ENCODE measurements at places on chromosomes 3 and 15. TPM values are rescaled to one million over a fixed set of nuclear protein-coding genes. Genes with fewer than 3 reads are reported as not detected.

DNA sequence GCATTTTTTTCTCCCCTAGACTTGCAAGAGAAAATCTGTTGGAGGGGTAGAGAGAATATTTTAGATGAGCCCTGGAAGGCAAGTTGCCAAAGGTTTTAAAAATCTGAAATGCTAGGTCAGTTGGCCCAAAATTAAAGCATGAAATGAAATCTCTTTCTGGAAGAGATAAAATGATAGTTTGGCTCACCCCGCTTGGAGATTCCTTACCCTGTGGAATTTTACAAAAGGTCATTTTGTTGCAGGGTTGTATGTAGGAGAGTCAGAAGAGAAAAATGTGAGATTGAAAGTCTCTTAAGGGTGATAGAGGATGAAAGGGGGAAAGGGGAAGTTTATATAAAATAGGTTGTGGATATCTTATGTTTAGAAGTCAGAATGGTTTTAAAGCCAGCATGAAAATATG is 277.8 kb downstream of the CD47 start:
- H3K4me3 ChIP-seq = no peak overlapping the region
- peaks cover 3% of the 10 kb centered on the region for H3K36me3 ChIP-seq
- no peak overlapping the region for H3K27ac ChIP-seq
- peaks cover 8% of the 10 kb centered on the region for H3K27me3 ChIP-seq
- H3K4me1 ChIP-seq = peaks cover 12% of the 10 kb centered on the region
- no peak for DNase-seq

Gene PRRT3
- total RNA-seq = 7.9 TPM

DNA sequence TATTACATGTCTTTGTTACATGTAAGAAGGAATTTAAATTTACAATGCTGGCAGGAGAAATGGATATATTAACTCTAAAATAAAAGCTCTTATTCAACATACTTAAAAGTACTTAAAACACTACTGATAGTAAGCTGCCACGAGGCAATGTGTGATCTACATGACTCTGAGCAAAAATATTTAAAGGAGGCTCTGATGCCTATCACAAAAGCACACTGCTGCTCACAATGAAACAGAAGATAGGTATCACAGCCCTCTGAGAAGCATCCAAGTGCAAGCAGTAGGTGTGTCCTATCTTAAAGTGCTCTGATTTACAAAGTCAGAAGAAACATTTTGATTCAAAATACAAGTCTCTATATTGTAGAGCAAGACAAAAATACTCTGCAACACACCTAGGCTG is 371.2 kb upstream of the WNT5A start:
- H3K36me3 ChIP-seq = no peaks in the 10 kb centered on the region
- no peaks in the 10 kb centered on the region for H3K4me1 ChIP-seq
- H3K4me3 ChIP-seq = no peak overlapping the region
- no peak for DNase-seq
- no peak overlapping the region for H3K27ac ChIP-seq

- no peaks in the 10 kb centered on the region for H3K4me1 ChIP-seq
- H3K36me3 ChIP-seq = no peaks in the 10 kb centered on the region
- H3K27me3 ChIP-seq = no peaks in the 10 kb centered on the region
- no peak overlapping the region for H3K4me3 ChIP-seq
- no peak for DNase-seq
These were observed 168.6 kb downstream of the GRM7 start for GRCh38 chr3:7029562-7029961.

DNA sequence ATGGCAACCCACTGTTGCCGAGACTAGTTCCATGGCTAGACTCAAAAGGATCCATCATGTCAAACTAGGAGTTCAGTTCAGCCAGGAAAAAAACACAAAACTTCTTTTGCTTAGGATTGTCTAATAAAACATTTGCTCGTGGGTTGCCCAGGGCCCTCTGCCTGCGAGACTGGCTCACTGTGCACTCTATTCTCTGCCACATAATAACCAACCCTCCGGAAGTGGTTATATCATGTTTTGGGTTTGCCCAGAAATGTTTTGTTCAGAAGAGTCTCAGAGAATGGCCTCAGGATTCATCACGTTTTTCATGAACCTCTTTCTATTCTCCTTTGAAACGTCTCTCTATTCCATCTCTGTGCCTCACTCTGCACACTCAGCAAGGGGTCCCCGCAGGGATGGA is 216.1 kb downstream of the SV2B start:
- no peaks in the 10 kb centered on the region for H3K36me3 ChIP-seq
- H3K4me1 ChIP-seq = peaks cover 33% of the 10 kb centered on the region
- DNase-seq = no peak
- no peaks in the 10 kb centered on the region for H3K27me3 ChIP-seq

DNA sequence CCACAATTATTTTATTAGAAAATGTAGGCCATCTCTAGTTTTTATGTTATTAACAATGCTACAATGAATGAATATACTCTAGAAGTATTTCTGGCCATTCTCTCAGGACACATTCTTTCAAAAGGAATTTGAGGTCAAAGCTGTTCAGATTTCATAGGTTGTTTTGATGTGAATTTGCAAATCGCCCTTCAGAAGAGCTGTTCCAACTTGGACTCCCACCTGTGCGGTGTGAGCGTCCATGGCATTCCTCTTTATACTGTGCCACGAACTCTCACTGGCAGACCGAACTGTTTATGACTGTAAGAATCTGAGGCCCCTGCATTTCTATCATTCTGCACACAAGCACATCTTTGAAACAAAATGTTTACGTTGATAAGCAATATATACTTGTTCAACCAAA is 18.6 kb upstream of the SLC24A5 start:
- DNase-seq = no peak
- no peaks in the 10 kb centered on the region for H3K36me3 ChIP-seq
- H3K4me3 ChIP-seq = no peak overlapping the region
- H3K4me1 ChIP-seq = no peaks in the 10 kb centered on the region

DNA sequence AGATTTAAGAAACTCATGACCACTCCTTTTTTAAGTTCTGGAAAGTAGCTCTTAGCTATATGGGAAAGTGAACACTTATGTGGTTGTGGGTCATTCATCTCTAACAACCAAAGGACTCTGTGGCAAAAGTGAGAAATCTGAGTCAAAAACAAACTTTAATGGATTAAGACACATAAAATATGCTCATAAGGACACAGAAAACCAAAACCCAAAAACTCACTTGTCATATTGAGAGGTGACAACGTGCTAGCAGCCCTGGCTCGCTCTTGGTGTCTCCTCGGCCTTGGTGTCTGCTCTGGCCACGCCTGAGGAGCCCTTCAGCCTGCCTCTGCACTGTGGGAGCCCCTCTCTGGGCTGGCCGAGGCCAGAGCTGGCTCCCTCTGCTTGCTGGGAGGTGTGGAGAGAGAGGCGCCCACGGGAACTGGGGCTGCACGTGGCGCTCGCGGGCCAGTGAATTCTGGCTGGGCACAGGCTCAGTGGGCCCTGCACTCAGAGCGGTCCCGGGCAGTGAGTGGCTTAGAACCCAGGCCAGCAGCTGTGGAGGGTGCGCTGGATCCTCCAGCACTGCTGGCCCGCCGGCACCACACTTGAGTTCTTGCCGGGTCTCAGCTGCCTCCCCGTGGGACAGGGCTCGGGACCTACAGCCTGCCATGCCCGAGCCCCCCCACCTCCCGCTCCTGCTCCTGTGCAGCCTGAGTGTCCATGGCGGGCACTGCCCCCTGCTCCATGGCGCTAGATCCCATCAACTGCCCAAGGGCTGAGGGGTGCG is 30.3 kb upstream of the SKIL start:
- no peaks in the 10 kb centered on the region for H3K36me3 ChIP-seq
- peak overlapping the region; percentile 44 for H3K27ac ChIP-seq
- peak; percentile 8 for DNase-seq
- no peaks in the 10 kb centered on the region for H3K4me1 ChIP-seq

DNA sequence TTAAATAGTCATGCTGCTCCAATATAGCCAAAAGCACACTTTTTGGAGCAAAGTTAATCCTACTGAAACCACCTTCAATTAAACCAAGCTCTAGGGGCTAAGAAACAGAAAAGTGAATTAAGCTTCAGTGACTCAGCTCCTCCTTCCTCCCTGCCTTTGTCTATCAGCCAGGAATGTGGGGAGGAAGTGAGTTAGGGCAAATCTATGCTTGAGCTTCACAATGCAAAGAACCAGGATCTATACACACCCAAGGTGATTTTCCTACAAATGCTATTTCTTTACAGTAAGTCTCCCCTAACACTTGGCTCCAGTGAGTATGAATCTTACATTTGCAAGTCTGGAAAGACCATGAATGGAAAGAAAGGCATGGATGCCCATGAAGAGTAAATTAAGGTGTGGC is 212.1 kb downstream of the P3H2 start:
- peak overlapping the region; percentile 72 for H3K27ac ChIP-seq
- no peak for DNase-seq
- H3K4me3 ChIP-seq = no peak overlapping the region

DNA sequence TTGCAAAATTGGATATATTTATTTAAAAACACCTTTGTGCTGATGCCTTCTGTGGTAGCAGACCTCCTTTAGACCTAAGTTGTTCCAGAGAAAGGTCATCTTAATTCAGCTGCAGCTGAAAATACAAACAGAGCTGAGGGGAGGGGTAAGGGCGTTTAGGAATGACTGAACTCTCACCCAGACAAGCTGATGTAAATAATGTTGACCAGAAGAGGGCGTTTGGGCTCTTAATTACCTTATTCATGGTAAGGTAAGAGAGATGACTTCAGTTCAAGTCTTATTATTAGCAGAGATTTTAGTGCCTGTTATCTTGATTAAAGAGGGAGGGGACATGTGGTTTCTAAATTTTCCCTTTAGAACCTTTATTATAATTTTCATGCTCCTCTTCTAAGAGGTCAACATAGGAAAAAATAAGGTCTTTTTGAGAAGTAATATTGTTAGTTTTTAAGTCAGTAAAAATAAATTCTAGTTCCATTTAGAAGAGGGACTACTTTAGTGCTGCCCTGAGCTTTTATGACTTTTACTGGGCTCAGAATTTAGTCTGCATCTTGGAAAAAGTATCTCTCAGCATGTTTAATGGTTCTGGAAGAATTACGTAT is 46.3 kb downstream of the GPR171 start:
- H3K4me1 ChIP-seq = no peaks in the 10 kb centered on the region
- DNase-seq = peak; percentile 48
- H3K27ac ChIP-seq = no peak overlapping the region
- no peak overlapping the region for H3K4me3 ChIP-seq

Gene GABRB3
- total RNA-seq = 0.07 TPM

GRCh38 chr15:39365873-39366272 is 215.0 kb upstream of the THBS1 start:
- H3K4me3 ChIP-seq = no peak overlapping the region
- H3K36me3 ChIP-seq = peaks cover 5% of the 10 kb centered on the region
- no peak overlapping the region for H3K27ac ChIP-seq
- DNase-seq = no peak

GRCh38 chr3:189041482-189042090 is 130.2 kb upstream of the TPRG1 start:
- DNase-seq = peak; percentile 81
- H3K4me1 ChIP-seq = peaks cover 46% of the 10 kb centered on the region
- H3K27me3 ChIP-seq = no peaks in the 10 kb centered on the region
- no peak overlapping the region for H3K4me3 ChIP-seq
- no peaks in the 10 kb centered on the region for H3K36me3 ChIP-seq
- H3K27ac ChIP-seq = no peak overlapping the region

DNA sequence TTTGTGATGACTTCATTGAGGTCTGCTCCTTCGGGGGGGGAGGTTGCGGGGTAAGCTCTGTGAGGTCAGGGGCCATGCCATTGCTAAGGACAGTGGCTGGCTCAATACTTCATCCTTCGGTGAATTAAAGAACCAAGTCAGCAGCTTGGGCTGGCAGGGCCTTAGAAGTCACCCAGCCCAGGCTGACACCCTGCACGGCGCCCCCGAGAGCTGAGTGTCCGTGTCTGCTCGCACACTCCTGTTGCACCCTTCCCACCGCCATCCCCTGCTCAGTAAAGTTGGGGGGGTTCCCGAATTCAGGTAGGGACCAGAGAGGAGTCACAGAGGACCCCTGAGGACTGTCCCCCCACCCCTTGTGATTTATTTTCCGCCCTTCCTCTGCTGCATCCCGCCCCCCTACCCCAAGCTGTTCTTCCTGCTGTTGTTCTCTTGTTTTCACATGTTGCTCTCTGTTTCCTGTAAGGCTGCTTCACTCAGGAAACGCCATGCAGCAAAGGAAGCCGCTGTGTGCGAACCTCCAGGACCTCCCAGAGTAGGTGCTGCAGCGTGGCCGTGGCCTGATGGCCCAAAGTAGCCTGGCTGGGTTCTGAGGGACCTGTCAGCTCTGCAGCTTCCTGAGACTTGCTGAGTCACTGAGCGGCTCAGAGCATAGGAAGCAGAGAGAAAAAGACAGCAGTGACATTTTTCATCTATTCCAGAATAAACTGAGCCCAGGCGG is 14.4 kb downstream of the EFCC1 start:
- H3K36me3 ChIP-seq = no peaks in the 10 kb centered on the region
- H3K27me3 ChIP-seq = no peaks in the 10 kb centered on the region
- H3K4me1 ChIP-seq = peaks cover 36% of the 10 kb centered on the region
- H3K4me3 ChIP-seq = peak overlapping the region; percentile 87
- peak overlapping the region; percentile 99 for H3K27ac ChIP-seq

DNA sequence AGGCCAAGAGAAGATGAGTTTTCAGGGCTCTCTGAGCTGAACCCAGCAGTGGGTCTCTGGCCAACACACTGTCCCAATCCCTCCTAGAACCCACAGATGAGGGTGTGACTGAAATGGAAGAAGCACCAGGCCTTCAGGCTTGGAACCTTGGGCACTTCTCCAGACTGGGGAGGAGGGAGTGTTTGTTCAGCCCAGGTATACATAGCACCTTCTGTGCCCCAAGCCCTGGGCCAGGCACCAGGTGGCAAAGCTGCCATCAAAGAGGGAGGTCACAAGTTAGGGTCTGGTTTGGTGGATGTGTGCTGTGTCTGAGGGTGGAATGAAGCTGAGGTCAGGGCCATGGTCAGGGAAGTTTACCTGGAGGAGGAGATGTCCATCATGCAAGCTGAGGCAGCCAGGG is 15.8 kb upstream of the RHO start:
- H3K36me3 ChIP-seq = no peaks in the 10 kb centered on the region
- DNase-seq = no peak
- no peaks in the 10 kb centered on the region for H3K4me1 ChIP-seq
- no peak overlapping the region for H3K4me3 ChIP-seq
- no peaks in the 10 kb centered on the region for H3K27me3 ChIP-seq

DNA sequence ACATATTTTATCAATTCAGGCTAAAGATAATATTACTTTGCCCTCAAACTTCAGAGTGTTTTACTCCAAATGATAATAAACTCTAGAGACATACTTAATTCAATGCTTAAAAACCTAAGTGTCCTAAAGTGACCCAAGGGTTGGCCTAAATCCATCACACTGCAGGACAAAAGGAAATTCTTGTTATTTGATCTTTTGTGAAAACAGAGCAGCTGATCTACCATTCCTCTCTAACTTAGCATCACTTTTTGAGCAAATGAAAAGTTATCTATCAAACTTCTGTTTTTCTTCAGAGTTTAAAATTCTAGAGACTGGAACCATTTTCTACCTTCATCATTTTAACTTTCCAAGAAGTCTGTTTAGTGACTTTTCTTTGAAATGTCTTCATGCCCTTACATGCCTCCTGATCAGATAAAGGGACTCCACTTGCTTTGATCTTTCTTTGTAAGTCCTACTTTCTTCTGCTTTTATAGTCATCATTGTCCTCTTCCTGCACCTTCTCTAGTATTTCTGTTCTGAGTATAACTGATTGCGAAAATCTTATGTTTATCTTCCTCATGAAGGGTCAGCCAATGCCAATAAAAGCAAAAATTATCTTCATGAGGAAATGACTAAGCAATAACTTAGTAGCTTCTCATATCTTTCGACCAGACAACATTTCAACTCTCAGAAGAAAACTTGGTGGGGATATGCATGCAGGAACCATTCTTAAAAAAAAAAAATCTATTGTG is 378.7 kb upstream of the TGFBR2 start:
- peak overlapping the region; percentile 86 for H3K27ac ChIP-seq
- H3K4me3 ChIP-seq = peak overlapping the region; percentile 52
- H3K36me3 ChIP-seq = peaks cover 3% of the 10 kb centered on the region
- peaks cover 16% of the 10 kb centered on the region for H3K4me1 ChIP-seq
- no peak for DNase-seq

Data from activated T-cell treated with anti-CD3 and anti-CD28 coated beads, Interleukin-2, amount 50 U/mL, for 72 hours (primary cell).